ENCODE measurements at places on chromosomes 16 and 17. TPM values are rescaled to one million over a fixed set of nuclear protein-coding genes. Genes with fewer than 3 reads are reported as not detected.

DNA sequence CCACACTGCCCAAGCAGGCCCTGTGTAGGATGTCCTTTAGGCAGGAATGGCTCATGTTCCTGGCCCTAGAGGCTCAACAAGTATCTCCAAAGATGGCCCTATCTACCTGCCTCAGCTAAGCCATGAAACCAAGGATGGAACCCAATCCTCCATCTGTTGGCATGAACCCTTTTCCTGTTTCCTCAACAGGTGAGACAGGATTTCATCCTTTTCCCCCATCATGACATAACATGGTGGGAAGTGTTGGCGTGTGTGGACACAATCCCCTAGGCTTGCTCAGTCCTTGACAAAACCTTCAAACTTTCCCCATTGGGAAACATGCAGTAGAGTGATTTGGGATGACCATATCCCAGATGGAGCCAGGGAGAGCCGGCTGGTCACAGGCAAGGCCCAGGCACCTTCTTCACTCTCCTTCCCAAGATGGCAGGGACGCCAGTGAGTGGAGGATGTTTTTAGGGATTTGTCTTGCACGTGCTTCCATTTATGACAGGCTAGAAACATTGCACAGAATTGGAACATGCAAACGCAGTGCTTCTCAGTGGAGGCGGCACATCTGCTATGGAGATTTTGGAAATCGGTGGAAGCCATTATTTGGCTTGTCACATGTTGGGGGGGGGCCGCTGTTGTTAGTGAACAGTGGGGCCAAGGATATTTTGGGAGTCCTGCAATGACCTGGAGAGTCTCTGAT is 77.0 kb downstream of the MYH11 start:
- DNase-seq = no peak

- no peak for DNase-seq
These were observed 45.8 kb upstream of the ATF7IP2 start for GRCh38 chr16:10339777-10340732.

Gene OR1A1
- total RNA-seq = not detected

Gene GPR139
- total RNA-seq = not detected

Measured in neural crest cell (in vitro differentiated cells).